ENCODE measurements at places on chromosomes 2 and 18.
A peak's percentile ranks its signal among the peaks of the same experiment; 100 is the strongest.

GRCh38 chr2:68748568-68748967 lies 14.0 kb downstream of the ARHGAP25 start:
- DNase-seq: no peak

GRCh38 chr2:240650254-240650965 lies 25.1 kb downstream of the GPR35 start:
- no peak for DNase-seq

DNA sequence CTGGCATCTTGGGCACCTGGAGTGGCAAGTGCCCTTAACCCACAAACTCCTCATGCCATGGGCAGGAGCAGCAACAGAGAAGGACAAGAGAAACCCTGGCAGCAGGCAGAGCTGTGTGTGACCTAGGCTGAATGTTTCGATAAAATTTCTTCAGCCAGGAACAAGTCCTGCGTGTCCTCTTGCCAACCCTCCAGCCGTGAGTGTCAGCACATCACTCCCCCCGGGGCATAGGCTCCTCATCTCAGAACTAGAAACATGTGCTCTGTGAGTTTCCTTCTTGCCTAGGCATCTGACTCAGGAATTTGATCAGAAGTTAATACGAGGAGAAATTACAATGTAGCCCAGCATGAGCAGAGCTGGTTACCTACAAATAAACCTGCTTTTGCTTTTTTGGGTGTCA lies 2.2 kb downstream of the ABCG8 start:
- DNase-seq: no peak

GRCh38 chr2:28387082-28387960 lies 5.3 kb upstream of the FOSL2 start:
- no peak for DNase-seq

DNA sequence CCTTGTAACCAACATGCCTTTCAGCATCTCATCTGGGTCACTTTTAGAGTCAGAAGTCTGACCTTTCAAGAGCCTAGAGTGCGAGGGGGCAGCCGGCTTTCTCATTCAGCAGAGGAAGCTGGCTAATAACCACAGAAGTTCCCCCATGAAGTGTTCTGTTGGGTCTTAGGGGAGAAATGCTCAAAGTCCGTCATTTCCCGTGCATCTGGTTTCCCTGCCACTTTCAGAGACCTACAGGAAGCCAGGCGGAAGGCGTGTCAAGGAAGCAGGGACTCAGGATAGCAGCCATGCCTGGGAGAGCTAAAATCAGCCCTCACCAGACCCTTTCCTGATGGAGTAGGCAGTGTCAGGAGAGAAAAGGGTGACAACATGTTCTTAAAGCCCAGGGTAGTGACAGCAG lies 301.8 kb upstream of the ID2 start:
- DNase-seq: no peak

DNA sequence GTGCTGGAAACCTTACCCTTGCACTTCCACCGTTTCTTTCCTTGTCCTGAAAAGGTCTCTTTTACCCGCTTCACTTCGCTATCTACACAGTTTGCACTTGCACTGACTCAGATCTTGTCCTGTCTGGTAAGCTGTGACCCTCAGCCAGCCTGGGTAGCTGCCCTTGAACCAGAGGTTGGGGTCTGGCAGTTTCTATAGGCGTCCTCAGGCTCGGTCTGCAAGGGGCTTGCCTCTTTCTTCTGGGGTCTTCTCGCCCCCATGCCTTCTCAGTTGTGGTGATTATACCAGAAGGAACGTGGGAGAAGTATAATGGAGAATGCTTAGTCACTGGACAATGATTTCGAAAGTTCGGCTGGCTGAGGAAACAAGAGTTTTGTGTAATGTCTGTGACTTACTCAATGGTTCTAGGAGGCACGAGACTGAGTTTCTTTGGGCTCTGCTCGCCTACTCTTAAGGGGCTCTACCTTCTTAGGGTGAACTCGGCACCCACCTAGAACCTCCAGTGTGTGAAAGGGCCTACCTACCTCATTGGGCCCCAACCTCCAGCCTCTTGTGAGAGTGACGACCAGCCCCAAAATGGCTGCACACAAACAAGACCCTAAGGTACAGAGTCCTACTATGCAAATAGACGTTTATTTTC lies 6.9 kb upstream of the STAT1 start:
- peak; percentile 35 for DNase-seq

DNA sequence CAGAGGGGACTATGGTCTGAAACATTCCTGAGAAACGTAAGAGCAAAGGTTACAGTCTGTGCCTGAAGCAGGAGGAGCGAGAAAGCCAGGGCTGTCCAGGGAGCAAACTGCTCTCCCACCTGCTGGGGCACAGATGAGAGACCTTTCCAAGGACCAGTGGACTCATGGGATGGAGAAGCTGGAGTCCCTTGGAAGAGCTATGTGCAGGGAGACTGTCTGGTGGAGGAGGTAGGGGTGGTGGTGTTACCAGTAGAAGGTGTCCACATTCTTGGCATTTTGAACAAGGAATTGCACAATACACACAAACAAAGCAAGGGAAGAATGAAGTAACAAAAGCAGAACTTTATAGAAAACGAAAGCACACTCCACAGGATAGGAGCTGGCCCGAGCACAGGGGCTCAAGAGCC lies 97.9 kb upstream of the CYRIA start:
- no peak for DNase-seq

DNA sequence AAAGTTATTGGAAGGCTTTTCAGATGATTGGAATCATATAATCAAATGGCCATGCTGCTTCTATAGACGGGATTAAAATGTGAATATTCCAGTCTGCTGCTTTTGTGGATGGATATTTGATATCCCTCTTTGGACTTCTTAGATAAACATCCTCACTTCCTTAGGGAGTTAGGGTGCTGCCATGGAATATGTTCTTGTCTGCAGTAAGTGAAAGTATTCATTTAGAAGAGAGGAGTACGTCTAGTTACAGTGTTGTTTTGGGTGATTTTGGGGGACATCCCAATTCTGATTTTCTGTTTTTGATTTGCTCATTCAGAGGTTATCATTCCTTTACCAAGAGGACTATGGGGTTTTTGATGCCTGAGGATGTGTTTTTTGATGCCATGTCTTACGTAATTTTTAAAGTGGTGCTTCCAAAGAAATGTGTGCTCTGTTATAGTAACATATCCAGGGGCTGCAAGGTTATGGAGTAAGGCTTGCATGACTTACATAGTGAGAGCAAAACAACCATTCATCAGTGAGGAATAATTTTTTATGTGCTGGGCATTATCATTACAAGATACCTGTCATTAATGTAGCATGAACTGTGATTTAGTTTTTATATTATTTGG lies 33.6 kb downstream of the ASXL3 start:
- no peak for DNase-seq

GRCh38 chr2:191311-192190 lies 72.3 kb downstream of the SH3YL1 start:
- no peak for DNase-seq

DNA sequence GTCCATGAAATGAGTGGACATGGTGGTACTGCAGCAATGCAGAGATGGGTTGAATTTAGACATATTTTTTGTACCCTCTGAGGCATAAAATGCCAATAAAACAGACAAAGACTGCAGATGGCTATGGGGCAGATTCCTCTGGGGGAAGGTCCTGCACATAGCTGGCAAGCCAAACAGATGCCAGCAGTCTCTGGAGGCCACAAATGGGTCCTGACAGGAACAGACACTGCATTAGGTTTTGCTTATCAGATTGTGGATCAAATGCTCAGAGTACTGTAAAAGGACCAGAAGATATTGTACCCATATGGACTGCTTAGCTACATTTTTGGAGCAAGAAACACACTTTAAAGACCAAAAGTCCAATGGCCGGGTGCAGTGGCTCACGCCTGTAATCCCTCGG lies 40.9 kb upstream of the ORC2 start:
- no peak for DNase-seq

GRCh38 chr2:148660999-148661398 lies 16.4 kb downstream of the EPC2 start:
- DNase-seq: peak; percentile 12

Data from CD4-positive, alpha-beta T cell treated with Interleukin-21 for 1 hour (primary cell).